ENCODE measurements at places on chromosomes 3 and 15.

- DNase-seq: no peak
These were observed 11.1 kb downstream of the TMEM62 start for GRCh38 chr15:43144512-43144911.

- no peak for DNase-seq
These were observed 534.6 kb upstream of the ATP11B start for GRCh38 chr3:182258538-182259177.

DNA sequence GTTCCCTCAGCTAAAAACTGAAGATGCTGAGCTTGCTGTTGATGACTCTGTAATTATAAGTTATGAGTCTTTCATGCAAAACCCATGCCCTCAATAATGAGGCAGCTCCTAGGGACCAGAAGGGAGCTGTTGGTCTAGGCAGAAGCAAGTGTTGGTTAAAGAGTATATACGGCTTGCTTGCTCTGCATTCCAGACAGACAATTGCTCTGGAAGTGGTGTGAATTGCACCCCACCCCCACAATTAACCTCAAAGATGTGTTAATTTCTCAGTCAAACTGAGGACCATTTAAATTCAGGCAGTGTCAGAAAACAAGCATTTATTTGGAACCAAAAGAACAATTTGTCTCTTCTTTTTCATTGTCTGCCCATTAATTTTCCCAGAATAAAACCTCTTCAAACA lies 163.5 kb upstream of the EOMES start:
- no peak for DNase-seq

DNA sequence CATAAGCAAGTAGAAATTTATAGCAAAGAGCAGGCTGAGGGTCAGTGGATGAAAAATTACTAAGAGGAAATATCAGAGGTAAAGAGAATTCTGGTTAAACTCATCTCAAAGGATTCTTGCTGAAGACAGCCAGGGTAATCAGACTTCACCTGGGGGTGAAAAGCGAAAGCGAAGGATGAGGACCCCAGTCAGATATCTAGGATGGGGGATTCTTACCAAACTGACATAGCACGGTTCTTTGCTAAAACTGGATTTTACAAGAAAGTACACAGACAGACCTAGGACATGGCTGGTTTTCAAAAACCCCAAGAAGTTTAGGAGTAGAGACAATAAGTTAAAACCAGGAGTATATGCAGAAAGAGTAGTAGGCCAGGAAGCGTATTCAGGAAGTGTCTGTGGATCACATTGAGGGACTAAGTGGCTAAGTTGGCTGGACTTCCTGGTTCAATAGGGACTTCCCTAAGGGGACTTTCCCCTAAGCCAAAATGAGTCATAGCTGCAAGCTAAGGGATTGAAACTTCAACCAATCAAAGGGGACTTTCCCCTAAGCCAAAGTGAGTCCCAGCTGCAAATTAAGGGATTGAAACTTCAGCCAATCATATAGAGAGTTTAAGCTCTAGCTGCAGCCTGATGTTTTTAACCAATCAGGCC lies 2.4 kb upstream of the CFAP91 start:
- peak; percentile 18 for DNase-seq

DNA sequence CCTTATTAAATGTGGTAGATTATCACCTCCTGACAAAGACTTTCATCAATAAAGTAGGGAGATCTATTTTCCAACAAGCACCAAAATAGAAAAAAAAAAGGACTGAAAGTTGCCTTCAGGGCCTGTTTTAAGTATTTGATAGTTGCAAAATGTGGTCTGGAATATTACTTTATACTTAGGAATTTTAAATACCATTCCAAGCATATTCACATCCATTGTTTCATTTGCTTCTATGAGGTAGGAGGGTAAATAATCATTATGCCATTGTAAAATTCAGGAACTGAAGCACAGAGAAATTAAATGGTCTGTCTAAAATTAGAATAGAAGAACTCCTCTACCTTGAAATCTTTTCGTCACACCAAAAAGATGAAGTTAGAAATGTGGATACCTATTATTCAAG lies 110.0 kb downstream of the TMCC1 start:
- no peak for DNase-seq

DNA sequence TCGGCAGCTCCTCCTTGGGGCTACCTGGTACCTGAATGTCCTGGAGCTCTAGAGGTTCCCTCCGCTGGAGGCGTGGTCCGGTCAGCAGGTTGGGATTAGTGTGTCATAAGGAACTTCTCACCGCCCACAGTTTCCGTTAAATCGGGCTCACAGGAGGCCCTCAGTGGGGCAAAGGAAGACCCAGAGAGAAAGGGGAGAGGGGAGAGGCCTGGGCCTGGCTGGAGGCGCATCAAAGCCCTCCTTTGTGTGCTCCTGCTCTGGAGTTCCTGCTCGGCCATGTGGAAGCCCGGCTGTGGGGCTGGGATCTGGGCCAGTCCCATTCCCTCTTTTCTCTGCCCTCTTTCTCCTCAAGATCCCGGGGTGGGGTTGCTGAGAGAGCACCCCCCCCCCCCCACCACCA lies at the start of gene RLBP1:
Gene RLBP1, minus strand, starts transcription at position 37 of the 400 bp plus-strand sequence. CDS start 2,604 bp downstream, outside the sequence.
- no peak for DNase-seq

DNA sequence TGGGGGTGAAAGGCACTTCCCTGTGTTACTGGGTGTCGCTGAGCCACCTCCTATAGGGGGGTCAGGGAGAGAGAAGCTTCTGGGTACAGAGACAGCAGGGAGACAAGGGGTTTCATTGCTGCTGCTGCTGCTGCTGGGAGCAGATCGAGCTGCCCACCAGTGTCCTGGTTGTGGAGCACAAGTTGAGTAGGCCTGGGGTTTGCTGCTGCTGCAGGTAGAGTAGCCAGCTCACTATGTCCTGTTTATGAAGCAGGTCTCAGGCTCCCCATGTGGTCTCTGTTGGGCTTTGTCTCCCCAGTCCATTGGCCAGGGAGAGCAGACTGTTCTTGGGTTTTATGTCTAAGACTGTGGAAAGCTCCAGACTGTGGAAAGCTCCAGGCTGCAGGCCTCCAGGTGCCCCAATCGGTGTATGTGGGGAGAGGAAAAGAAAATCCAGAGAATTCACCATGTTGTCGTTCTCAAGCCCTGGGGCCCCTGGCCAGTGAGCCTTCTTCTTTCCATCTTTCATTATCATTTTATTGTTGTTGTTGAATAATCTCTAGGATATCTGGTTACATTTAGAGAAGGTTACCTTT lies 157.8 kb downstream of the ADAMTS17 start:
- no peak for DNase-seq

GRCh38 chr3:8554696-8555095 lies 53.1 kb downstream of the LMCD1 start:
- no peak for DNase-seq

DNA sequence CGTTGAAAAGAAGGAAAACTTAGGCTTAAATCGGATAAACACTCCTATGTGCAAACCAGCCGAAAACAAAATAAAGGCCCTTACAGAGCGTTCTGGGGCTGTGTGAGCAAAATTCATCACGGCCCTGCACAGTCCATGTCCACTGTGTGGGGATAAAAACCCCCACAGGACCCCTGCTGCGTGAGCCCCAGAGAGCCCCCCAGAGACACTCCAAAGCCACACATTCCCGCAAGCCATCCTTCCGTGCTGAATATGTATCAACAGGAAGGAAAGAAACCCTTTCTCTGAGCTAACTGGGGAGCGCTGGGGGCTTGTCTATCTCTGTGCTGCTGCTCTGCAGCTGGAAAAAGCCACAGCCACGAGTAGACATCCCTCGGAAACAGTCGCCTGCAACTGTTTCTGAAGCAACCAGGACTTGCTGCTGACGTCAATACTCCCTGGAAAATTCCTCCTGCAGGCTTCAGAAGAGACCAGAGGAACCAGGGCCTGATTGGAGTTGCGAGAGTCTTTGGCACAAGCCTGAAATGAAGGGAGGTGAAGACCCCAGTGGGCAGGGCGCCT lies 72.7 kb downstream of the NUP210 start:
- DNase-seq: no peak

DNA sequence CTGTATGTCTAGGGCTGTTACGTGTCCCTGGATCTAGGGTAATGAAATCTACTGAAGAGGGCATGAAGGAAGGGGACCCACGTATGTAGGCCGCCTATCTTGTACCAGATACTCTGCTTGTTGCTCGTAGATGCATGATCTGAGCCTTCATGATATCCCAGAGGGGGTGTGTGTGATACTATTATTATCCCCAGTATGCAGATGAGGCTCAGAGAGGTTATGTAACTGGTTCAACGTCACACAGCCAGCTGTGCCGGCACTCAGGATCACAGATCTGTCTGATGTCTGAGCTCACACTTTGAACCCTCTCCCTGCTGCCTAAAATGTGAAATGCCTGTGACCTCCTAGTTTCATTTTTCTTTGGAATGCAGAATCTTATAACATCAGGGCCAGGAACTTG lies 36.2 kb upstream of the SEC13 start:
- no peak for DNase-seq

DNA sequence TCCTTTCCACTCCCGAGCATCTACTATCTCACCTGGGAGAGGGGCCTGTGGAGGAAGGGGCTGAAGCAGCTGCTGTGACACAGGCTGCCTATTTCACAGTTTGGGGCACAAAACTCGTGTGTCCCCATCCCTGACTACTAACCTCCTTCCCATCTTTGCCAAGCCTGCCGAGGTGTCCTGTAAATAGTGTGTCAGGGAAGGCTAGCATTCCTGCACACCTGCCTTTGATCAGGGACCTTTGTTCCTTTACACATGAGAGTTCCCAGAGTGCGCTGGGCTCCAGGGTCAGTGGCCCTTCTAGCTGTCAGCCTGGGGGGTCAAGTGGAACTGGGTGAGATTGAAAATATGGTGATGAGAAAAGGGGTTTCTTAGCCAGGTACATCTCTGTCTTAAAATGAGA lies 13.0 kb upstream of the TF start:
- no peak for DNase-seq

DNA sequence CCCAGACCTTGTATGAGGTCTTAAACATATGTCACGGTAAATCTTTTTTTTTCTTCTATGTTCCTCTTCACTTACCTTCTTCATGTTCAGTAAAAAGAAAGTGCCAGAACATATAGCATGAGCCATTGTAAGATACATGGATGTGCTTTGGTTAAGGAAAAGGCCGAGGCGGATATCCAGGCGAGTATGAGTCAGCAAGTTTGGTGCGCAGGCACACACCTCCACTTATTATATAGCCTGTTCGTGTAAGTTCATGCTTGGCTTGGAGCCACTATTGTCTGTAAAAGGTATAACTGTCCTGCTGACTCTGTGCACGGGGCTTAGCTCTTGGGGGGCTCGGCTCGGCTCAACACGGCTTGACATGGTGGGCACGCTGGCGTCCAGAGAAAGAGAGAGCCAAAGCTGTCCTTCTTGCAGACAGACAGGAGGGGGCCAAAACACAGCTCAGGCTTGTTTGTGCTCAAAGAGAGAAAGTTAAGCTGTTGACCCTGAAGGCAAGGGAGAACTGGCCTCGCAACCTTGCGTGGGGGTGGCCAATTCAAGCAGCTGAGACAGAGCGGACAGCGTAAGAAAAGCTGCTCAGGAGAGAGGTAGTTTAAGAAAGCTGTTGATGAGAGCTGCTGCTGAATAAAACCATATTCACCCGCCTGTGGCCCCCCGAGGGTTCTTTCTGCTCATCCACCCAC lies 251.2 kb downstream of the SLC9A9 start:
- DNase-seq: no peak

GRCh38 chr3:178159691-178160220 lies 376.5 kb upstream of the KCNMB2 start:
- no peak for DNase-seq

DNA sequence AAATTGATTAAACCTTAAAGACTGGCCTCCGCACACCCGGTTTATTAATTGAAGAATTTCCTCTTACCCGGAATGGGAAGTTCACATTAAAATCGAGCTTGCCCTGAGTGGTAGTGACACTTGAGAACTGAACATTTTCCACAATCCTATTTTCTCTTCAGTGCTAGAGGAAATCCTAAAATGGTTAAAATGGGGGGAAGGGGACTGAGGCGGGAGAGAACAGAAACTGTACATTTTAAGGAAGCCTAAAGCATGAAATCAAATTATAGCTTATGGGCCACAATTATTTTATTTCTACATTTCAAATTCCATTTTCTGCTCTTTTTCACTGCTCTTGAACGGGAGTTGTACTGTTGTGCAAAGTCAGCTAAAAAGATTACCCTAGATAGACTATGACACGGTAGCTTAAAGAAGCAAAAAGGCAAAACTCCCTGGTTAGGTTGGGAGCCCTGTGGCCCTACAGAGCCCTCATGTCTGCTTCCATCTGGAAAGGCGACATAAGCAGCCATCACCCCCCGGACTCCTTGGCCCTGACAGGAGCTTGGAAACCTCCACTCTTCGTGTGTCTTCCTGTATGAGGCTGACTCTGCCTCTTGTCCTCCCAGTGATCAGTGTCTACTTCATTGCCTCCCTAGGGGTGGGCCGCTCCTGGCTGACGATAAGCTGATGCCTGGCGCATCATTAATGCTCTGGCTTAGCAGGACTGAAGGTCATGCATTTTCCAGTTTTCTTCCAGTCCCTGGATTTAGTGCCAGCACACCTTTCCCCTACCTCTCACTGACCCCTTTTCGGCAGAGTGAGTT lies 79.3 kb downstream of the EEFSEC start:
- DNase-seq: no peak

DNA sequence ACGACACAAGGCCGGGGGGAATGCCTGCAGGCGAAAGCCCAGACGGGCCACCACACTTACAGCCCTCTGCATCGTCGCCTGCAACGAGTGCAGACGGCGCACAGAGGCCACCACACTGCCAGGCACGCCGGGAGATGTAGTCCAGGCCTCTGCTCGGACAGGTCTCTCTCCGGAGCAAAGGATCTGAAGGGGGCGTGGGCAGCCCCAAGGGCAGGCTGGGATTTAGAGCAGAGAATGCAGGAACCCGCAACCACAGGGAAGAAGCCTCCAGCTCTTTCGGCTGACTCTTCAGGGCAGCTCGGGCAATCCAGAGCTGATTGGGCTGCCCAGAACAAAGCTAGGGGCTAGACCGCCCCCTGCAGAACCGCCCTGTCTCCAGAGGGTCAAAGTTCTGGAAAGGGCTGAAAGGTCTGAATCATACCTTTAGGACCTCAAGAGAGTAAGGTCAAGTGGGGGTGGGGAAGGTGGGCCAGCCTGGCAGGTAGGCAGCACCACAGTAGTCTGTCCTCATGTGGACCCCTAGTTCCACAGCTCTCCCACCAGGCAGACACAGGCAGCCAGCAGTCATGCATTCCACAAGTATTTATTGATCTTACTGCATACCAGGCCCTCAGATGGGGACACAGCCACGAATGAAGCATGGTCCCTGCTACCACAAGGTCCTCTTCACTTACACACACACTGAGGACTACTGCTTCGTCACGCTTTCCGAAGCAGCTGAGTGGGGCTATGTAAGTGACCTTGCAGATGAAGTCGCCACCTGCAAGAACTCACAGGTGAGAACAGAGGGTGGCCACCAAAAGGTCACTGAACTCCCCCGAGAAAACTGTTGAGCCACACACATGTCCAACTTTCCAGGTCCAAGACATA lies at the start of gene AMT:
Gene AMT, minus strand, starts transcription at position 95 of the 870 bp plus-strand sequence. Its CDS starts 23 bp downstream, at position 72.
- DNase-seq: no peak

DNA sequence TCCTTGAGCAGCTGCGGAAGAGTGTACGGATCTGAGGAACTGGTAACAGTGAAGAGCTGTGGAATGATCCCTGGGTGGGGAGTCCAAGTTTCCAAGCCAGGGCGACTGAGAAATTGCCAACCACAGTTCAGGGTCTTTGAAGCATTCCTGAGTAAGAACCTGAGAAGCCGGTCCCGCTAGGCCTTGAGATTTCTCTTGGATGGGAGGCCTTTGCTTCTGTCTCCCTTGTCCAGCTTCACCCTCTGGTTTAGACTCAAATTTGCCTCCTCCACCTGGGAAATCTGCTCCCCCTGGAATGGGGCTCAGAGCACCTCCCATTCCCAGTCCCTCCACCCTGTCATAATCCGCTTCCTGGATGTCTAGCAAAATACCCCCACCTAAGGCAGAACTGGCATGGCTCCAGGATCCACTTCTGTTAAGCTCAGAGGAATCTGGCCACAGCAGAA lies 127.7 kb upstream of the DLG1 start:
- no peak for DNase-seq
